CD4-positive, alpha-beta T cell treated with Interleukin-17A for 1 hour (primary cell): ENCODE measurements at places on chromosomes 12 and 14.

DNA sequence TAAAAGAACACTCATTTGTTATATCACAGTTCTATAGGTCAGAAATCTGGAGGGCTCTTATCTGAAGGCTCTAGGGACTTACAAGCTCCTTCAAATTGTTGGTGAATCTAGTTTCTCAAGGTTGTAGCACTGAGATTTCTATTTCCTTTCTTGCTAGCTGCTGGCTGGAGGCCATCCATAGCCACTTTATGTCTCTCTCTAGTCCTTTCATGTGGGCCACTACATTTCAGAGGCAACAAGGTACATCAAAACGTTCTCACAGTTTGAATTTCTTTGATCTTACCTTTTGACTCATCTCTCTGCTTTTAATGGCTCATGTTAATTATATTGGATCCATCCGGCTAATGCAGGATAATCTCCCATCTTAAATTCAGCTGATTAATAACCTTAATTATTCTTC, 286.8 kb downstream of the DIO2 start:
- no peak for DNase-seq

DNA sequence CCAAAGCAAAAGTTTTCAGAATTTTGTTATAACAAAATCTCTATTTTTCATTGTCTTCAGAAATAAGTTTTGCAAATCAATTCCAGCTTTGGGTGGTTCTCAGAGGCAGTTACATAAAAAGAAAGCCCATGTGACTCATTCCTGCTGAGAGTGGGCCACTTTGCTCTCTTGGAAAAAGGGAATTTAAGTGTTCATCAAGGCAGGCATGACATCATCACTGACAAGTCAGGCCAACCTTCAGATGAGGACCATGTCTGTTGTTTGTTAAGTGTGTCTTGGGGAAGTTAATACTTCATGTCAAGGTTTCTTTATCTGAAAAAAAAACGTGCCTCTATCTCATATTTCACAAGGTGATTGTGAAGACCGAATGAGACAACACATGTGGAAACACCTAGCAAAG, 519.8 kb upstream of the TMPO start:
- no peak for DNase-seq

- peak; percentile 67 for DNase-seq
Measured at GRCh38 chr14:77641534-77642341, 25.3 kb upstream of the SPTLC2 start.

GRCh38 chr14:41285186-41285748, 321.4 kb upstream of the LRFN5 start:
- no peak for DNase-seq

DNA sequence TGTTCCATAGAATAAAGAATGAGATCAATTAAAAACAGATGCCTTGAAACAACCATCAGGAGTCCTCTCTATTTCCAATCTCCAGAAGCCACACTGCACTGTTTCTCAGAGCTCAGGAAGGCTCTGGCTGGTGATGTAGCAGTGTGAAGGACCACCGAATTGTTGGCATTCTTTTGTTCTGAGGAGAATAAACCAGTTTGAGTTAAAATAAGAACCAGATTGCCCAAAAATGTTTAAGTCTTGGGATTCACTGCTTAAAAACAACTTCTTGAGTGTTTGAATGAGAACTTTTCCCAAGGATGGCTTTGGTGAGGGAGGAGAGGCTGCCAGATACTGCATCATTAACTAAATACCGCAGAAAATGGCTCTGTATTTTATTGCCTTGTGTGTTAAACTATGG, 341.2 kb downstream of the C12orf75 start:
- DNase-seq = no peak

DNA sequence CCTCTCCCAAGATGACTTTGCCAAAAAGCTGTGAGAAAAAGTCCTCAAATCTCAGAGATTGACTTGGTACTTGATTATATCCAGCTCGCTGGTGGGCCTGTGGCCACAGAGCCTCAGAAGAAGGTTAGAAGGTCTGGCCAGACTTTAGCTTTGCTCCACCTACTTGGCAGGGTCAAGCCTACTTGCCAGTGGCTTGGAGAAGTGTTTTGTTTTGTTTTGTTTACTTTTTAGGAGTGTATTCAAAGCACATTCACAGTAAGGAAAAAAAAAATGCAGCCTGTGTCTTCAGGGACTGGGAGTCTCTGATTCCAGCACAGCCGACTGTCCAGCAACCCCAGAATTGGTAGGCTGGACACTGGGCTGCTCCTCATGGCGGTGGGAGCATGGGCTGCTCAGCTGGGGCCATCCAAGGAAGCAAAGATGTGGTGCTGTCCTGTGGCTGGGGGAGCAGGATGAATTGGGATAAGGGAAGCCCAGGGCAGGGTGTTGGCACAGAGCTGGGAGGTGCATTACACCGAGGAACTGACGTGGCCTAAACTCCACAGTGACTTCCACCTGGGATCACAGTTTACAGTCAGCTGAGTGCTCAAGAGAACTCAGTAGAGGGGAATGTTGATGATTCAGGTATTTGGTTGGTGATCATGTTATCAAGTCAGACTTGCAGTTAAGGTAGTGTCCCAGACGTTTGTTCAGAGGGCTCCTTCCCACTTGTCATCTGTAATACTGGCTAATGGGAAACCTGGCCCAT, 73.5 kb downstream of the PPP2R5C start:
- DNase-seq = no peak

- DNase-seq = no peak
Measured at GRCh38 chr14:43168371-43168925, 1338.6 kb downstream of the FSCB start.

- no peak for DNase-seq
Measured at GRCh38 chr12:107967170-107967569, 161.9 kb upstream of the WSCD2 start.

DNA sequence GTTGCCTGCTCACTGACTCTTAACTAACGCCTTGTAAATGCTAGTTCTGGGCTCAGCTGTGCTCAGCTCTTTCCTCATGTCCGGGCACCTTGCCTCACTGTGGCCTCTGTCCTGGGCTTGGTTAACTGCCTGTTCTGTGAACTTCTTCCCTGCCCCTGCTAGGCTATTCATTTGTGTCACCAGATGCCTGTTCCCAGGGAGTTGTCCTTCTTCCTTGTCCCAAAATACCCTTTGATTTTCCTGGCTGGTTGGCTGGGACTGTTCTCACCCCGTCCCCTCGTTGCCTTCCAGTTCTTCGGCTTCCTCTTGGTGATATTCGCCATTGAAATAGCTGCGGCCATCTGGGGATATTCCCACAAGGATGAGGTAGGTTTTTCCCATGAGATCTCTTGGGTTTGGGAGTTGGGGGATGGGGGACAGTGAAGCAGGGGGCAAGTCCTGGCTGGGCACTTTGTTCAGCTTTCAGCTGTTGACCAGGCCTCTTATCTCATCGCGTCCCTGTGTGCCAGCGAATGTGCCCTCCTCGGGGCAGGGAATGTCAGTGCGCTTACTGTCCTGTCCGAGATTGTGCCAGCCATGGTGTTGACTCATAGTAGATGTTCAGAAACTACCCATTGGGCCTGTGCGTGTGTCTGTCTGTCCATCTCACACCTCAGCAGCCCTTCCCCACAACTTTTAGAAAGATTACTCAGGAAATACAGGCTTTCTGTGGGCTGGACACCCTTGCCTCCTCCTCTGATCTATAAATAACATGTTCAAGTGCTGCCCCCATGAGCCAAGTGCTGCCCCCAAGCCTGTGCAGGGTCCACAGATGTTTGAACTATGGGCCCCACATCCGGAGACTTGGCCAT, 33.1 kb downstream of the CD9 start:
- DNase-seq = no peak

DNA sequence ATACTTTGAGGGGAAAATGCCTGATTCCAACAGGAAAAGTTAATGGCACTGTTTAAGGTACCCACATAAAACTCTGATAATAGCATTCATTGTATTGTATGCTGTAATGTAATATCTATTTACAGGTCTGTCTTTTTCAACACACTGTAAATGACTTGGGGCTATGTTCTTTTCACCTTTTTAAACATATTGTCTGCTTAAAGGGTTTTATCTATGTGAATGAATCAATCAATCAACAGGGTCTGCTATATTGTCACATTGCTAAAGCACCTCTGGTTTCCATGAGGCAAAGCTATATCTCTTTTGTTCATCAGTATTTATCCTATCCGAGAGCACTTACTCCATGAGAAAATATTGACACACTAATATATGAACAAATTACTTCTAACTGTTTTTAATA, 288.0 kb downstream of the SLC6A15 start:
- DNase-seq = no peak

- no peak for DNase-seq
Measured at GRCh38 chr14:28773861-28774691, 7.5 kb downstream of the FOXG1 start.

DNA sequence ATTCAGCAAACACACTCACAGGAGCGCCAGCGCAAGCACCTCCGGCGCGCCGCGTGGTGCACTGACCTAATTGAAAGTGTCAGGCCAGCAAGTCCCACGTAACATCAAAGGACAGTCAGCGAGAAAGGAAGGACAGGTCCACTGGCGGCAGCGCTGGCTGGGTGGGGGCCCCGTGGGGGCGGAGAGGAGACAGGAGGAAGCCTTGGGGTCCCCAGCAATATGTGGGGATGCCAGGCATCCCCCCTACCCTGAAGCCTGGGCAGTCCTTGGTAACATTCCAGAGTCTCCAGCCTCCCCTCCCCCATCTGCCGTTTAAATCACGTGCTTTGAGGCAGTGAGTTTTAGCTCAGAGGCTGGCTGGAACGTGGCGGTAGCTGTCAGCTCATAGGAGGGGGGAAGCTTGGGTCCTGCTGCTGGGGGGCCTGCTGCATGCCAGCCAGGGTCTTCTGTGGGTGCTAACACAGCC, 159.2 kb downstream of the CALM1 start:
- no peak for DNase-seq

- no peak for DNase-seq
Measured at GRCh38 chr12:76002598-76003354, 28.8 kb downstream of the PHLDA1 start.

- no peak for DNase-seq
Measured at GRCh38 chr12:14113031-14113430, 131.6 kb upstream of the GRIN2B start.

DNA sequence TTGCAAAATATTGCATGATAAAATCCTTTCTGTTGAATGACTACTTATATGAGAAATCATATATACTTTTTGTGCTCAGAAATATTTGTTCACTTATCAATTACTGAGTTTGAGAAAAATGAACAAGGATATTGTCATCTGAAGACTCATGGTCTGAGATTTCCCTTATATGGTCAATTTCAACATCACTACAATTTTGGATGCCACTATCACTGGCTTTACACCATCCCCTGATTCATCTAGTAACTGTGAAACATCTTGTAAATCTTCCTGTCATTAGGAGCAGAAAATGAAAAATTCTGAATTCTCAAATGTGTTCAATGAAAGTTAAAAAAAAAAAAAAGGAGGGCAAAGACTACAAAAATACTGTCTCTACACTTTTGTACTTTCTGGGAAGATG, 21.8 kb upstream of the GXYLT1 start:
- no peak for DNase-seq
